ENCODE measurements at places on chromosomes 2 and 18.

DNA sequence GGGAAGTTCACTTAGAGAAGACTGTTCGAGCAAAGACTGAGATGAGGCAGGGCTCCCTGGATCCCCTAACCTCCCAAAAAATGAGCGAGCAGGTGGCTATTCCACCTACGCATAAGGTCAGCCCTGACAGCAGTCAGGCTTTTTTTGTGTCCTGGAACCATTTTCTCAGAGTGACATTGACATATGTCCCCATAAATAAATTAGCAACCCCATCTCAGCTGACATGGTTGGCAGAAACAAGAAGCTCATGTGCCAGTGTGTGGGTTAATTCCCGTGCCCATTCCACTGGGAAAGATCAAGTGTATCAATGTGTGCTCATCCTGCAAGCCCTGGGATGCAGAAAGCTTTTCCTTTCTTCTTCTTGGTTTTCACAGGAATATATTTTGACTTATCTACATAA, 740.4 kb upstream of the CELF4 start:
- no peak for DNase-seq

GRCh38 chr2:85240055-85240454, 87.7 kb downstream of the TGOLN2 start:
- no peak for DNase-seq

DNA sequence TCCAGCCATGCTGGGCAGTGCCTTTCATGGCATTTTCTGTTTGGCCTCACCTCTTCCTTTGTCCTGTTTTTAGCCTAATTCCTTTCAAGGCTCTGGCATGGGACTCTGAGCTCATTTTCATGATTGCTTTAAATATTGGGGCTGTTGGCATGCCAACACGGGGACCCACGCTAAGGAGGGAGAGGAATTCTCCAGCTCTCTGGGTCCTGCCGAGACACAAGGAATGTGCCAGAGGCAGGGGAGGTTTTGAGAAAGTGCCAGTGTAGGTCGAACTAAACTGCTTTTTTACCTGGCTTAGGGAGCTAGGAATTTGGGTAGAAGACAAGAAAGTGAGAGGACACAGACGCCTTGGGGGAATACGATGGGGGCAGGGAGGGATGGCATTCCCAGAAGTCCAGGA, 42.3 kb downstream of the RPL37A start:
- no peak for DNase-seq

GRCh38 chr2:86807468-86808275, 17.0 kb upstream of the CD8A start:
- no peak for DNase-seq

DNA sequence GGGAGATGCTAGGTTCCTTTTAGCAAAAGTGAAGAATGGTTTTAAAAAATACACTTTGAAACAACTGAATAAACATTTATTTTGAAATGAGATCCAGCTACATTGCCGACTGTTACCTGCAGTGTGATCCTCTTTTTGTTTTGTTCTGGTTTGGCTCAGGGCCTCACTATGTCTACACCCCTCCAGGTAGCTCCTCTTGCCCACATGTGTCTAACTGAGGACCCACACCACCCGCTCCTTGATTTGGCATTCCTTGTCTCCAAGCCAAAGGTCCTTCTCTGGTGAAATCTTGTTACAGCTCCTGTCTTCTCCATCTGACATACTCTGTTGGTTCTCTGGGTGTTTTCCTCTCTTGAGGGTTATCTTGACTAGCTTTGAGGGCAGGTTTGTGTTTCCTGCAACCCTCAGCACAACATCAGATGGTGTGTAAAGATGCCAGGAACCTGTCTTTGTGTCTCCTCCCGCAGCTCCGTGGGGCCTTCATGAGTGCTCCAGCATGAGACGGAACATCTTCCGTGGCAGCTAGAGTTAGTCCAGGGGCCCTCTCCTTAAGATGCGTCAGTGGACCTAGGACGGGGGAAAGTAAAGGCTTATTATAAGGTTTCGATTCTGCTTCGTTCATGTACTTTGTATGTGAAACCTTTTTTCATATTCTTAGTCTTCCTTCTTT, 32.1 kb downstream of the MAP4K4 start:
- DNase-seq: no peak

DNA sequence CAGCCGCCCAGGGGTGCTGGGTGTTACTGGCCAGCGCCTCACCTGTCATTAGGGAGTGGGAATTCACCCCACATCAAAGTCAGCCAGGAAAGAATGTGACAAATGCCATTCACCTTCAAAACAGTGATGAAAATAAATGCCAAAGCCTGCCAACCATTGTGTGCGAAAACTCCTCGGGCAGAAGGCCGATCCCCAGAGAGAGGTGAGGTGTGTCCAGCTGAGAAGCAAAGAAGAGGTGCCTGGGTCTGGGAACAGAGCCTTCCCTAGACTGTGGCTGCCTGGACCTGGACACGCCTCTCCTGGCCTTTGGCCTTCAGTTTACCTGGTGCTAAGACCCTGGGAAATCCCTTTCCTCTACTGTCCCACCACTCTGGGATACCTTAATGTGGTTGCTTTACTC, 142.7 kb downstream of the CYP26B1 start:
- no peak for DNase-seq

Data from RWPE2 (cell line).